ENCODE measurements at places on chromosomes 16 and 17.

- H3K4me3 ChIP-seq, result no peak overlapping the region
- peaks cover 36% of the 10 kb centered on the region for H3K36me3 ChIP-seq
- no peak overlapping the region for H3K27ac ChIP-seq
- peaks cover 8% of the 10 kb centered on the region for H3K4me1 ChIP-seq
- H3K27me3 ChIP-seq, result no peaks in the 10 kb centered on the region
These were observed 16.8 kb upstream of the MYO15B start for GRCh38 chr17:75570772-75571171.

DNA sequence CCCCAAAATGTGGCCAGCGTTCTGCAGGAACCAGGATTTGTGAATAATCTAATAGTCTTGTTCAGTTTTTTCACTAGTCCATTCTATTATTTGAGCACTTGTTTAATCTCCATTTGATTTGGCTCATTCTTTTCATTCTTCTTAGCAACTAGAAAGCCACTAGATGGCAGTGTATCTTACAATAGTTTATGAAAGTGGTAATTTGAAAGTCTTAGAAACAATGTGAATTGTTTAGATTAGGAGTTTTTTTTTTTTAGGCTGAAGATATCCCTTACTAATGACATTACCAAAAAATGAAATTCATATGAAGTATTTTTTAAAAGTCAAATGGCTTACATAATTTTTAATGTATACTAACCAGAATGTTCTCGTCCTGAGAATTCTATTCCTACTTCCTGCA is 6.7 kb downstream of the ERI2 start:
- no peaks in the 10 kb centered on the region for H3K27me3 ChIP-seq
- H3K27ac ChIP-seq, result no peak overlapping the region
- H3K4me3 ChIP-seq, result no peak overlapping the region
- peaks cover 6% of the 10 kb centered on the region for H3K36me3 ChIP-seq
- DNase-seq, result no peak

- H3K4me1 ChIP-seq, result peaks cover 24% of the 10 kb centered on the region
- DNase-seq, result peak; percentile 24
- H3K27me3 ChIP-seq, result no peaks in the 10 kb centered on the region
- peak overlapping the region; percentile 67 for H3K27ac ChIP-seq
These were observed 802 bp downstream of the SETD6 start for GRCh38 chr16:58515871-58516767.

DNA sequence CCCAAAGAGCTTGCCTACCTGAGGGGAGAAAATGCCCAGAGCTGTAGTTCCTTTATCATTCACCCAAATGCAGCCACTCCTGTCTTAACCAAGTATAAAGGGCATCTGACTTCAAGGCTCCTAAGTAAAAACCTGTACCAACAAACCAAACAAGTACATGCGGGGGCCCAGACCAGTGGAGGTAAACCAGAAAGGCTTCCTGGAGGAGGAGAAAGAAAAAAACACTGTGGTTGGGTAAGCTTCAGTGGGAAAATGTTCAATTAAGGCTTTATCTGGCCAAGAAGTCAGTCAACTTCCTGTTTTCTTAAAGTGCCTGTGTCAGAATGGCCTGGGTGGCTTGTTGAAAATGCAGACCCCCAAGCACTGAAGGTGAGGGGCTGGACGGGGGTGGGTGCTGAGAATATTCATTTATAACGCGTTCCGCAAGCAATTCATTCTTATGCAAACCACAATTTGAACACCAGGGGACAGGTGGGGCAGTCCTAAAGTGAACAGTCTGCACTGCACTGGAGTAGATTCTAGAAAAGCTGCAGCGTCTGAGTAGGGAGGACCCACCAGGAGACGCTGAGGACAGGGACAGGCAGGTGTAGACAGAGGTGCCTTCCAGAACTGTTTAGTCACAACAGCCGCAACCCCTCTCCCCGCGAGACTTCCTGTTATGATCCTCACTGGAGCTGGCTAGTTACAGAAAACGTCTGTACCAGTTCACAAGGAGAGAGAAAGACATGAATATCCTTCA is 467.1 kb downstream of the SOX9 start:
- no peak for DNase-seq
- no peaks in the 10 kb centered on the region for H3K36me3 ChIP-seq
- peaks cover 2% of the 10 kb centered on the region for H3K27me3 ChIP-seq
- peaks cover 42% of the 10 kb centered on the region for H3K4me1 ChIP-seq
- H3K4me3 ChIP-seq, result peak overlapping the region; percentile 38
